ENCODE measurements at places on chromosomes 16 and 17.

- DNase-seq = no peak
These were observed 5.0 kb downstream of the ACSF2 start for GRCh38 chr17:50430821-50431618.

DNA sequence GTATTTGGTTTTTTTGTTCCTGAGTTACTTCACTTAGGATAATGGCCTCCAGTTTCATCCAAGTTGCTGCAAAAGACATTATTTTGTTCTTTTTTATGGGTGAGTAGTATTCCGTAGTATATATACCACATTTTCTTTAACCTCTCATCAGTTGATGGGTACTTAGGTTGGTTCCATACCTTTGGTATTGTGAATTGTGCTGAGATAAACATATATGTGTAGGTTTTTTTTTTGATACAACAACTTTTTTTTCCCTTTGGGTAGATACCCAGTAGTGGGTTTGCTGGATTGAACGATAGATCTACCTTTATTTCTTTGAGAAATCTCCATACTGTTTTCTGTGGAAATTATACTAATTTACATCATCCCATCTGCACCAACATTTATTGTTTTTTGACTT lies 6.8 kb downstream of the EFCAB13 start:
- no peak for DNase-seq

GRCh38 chr16:54055864-54056263 lies 230.7 kb downstream of the IRX3 start:
- no peak for DNase-seq

DNA sequence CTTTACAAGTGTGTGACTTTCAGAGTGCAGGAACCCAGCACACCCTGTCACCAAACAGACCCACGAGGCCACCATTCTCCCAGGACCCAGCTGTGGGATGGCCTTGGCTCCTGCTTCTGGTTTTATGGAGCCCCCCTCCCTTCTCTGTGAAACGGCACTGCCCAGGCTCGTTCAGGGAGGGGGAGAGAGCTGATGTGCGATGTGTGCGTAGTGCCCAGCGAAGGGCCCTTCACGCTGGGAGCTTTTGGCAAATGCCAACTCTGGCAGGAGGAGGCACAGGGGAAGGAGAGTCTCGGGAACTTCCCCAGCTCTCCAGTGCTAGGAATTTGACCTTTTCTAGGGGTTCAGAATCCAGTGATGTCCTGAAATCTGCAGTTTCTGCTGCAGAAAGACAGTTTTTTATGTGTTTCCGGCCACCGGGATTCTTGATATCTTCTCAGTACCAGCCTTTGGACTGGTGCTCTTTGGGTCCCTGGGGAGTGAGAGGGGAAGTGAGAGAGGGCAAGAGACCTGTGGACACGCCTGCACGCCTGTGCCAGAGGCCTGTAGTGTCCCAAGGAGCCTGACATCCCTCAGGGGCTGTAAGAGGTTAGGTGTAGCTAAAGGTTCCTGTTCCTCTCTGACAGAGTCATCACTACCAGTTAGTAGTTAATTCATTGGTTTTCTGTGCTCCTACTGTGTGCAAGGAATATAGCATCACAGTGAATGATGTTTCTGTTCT lies 45.1 kb downstream of the CMIP start:
- DNase-seq = no peak

DNA sequence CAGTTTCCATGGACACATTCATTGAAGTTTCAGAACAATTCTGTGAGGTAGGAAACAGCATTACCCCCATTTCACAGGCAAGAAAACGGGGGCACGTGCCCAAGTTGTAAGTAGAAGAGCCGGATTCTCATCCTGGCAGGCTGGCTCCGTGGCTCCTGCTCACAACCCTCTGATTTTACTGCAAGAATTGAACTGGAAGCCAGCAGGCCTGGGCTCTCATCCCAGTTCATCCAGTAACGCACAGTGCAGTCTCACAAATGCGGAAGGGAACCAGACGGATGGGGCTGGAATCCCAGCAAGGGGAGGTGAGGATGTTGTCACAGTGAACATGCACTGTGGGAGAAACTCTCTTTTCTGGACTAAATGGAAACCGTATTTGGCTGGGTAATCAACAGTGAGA lies 40.7 kb upstream of the DOC2B start:
- no peak for DNase-seq

- no peak for DNase-seq
These were observed 27.4 kb upstream of the MRC2 start for GRCh38 chr17:62599964-62600657.

DNA sequence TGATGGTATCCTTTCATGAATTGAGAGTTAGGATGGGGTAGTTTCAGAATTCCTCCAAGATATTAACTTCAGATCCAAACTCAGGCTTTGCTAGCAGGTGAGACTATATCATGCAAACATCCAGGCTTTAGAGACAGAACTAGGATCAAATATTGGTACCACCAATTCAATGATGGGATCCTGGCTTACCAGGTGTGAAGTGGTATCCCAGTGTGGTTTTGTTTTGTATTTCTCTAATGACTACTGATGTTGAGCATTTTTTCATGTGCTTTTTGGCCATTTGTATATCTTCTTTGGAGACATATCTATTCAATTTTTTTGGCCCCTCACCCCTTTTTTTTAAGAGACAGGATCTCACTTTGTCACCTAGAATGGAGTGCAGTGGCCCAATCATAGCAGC lies 57.0 kb downstream of the TOM1L2 start:
- DNase-seq = no peak

Data from effector CD4-positive, alpha-beta T cell (primary cell).